ENCODE measurements at places on chromosomes 1 and 21. TPM values are rescaled to one million over a fixed set of nuclear protein-coding genes. Genes with fewer than 3 reads are reported as not detected.

Gene SMCP
- not detected for total RNA-seq

Gene CYP4X1
- total RNA-seq, result 0.20 TPM

Gene HAX1
- total RNA-seq, result 95.0 TPM

Gene LORICRIN
- total RNA-seq, result not detected

Gene CFHR1
- not detected for total RNA-seq

Gene CENPL
- 15.8 TPM for total RNA-seq

Gene C1orf56
- 2.2 TPM for total RNA-seq

Gene DNALI1
- total RNA-seq, result 7.8 TPM

Gene ASAP3
- 39.9 TPM for total RNA-seq

Gene AVPR1B
- total RNA-seq, result not detected

Gene MCOLN2
- 0.37 TPM for total RNA-seq

Gene UBL4B
- total RNA-seq, result not detected

Gene TAL1
- not detected for total RNA-seq

Gene PLA2G2C
- total RNA-seq, result not detected

Gene TNFSF4
- total RNA-seq, result 0.73 TPM

Gene AIM2
- total RNA-seq, result 1.8 TPM

Gene XKR8
- 7.2 TPM for total RNA-seq

Gene H6PD
- 44.8 TPM for total RNA-seq

Gene ADORA1
- total RNA-seq, result 0.59 TPM

Gene TCP10L
- total RNA-seq, result under 0.01 TPM

Gene DIRAS3
- total RNA-seq, result 0.78 TPM

Gene MRPS6
- total RNA-seq, result 29.1 TPM

Gene NCDN
- total RNA-seq, result 38.6 TPM

Gene SPRR3
- total RNA-seq, result not detected

Gene MIXL1
- total RNA-seq, result not detected

Gene C1orf226
- total RNA-seq, result not detected

Gene TINAGL1
- 0.39 TPM for total RNA-seq

Gene ACTN2
- 0.39 TPM for total RNA-seq

Gene PDZK1
- total RNA-seq, result 0.39 TPM

Gene ACKR1
- not detected for total RNA-seq

Gene HMGB4
- not detected for total RNA-seq

Gene PGLYRP4
- total RNA-seq, result not detected

Gene NUF2
- 11.4 TPM for total RNA-seq

Gene RNF207
- 2.6 TPM for total RNA-seq

Gene ELAPOR1
- under 0.01 TPM for total RNA-seq

Gene KRTAP19-1
- not detected for total RNA-seq

Gene NHLH1
- 0.20 TPM for total RNA-seq

Gene TRNP1
- 23.9 TPM for total RNA-seq

Gene TRIM67
- under 0.01 TPM for total RNA-seq

Gene CELA3B
- not detected for total RNA-seq
